ENCODE measurements at places on chromosomes 2 and 18.

- DNase-seq = no peak
These were observed 787.9 kb downstream of the CPS1 start for GRCh38 chr2:211344289-211344688.

DNA sequence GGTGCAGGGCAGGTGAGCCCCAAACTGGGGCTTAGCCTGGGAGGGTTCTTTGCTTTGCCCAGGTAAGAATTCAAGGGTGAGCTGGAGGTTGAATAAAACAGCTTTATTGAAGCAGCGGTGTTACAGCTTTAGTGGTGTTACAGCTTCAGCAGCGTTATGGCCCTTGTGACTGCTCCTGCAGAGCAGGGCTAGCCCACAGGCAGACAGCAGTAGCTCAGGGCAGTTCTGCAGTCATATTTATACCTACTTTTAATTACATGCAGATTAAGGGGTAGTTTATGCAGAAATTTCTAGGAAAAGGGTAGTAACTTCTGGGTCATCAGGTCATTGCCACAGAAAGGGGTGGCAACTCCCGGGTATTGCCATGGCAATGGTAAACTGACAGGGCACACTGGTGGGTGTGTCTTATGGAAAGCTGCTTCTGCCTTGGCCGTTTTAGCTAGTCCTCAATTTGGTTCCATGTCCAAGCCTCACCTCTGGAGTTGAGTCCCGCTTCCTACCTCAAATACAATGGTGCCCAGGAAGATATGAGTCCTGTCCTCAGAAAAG lies 78.2 kb downstream of the THNSL2 start:
- no peak for DNase-seq

DNA sequence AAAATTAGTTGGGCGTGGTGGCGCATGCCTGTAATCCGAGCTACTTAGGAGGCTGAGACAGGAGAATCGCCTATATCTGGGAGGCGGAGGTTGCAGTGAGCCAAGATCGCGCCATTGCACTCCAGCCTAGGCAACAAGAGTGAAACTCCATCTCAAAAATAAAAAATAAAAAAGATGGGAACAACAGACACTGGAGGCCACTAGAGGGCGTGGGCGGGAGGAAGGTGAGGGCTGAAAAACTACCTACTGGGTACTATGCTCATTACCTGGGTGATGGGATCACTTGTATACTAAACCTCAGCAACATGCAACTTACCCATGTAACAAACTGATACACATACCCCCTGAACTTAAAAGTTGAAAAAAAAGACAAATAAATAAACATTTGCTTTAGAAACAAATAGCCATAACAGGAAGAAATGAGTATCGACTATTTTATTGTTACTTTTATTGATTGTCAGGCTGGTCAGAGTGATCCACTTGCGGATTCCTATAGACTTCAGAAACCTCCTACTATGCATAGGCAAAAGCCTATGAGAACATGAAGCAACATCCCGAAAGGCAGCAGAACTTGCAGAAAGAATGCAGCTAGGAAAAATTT lies 61.0 kb downstream of the TMEM163 start:
- peak; percentile 25 for DNase-seq

DNA sequence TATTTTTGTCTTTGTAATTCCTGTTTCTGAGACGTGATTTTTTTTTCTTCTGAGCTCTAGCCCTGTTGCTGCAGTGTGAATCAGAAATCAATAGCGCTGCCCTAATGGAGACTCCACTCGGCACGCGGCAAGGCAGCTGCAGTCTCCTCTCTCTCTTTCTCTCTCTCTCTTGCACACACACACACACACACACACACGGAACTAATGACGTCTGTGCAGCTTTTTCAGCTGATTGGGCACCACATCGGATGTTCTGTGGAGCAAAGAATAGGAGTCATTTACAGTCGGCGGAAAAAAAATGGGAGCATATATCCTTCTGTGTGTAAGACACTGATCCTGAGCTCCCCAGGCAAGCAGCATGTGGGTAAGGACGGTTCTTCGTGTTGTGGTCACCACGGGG lies 2.0 kb upstream of the MYT1L start:
- no peak for DNase-seq

DNA sequence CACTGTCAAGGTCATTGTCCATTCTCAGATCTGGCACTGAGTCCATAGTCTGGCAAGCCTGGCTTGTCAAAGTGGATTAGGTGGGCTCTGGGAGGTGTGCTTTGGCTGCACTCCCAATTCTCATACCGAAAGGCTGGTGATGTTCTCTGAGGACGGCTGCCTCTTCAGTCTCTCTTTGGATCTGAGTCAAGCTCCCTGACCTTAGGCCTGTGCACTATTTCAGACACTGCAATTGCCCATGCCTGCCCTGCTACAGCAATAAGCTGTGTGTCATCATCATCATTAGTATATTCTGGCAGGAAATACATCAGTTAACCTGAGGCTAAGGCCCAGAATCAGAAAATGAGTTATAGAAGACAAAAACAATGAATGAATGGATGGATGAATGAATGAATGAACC lies 1.6 kb upstream of the SLC5A7 start:
- no peak for DNase-seq

DNA sequence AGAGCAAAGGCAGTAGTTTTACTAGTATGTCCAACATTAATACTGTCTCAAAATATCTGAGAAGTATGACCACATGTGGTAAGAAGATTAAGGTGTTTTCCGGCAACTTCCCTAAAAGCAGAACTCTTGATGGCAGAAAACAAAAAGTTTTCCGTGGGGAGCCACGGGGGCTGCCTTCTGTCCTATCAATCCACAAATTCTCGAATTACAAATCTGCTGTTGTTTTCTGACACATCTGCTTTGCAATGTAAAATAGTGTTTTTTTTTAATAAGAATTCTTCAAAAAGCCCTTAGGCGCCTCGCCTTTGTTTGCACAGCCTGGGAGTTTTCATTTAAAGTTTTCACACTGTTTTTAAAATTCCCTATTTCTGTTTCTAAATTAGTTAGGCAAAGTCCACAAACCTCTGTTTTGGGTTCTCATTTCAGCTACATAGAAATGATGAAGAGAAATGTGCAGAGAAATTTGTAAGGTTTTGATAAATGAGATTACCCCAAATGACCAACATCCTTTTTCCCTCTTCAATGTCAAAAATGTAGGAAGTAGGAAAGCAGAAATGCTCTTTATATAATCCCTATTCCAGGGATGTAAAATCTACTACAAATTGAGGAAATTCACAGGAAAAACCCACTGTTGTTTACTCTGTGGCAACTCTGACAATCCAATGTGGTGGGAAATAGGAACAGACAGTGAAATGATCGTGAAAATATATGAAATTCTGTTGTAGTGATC lies 385.8 kb downstream of the ZEB2 start:
- DNase-seq = no peak

GRCh38 chr2:36587101-36587500 lies 10.9 kb downstream of the FEZ2 start:
- DNase-seq = no peak

GRCh38 chr18:67216846-67217245 lies 299.7 kb downstream of the DSEL start:
- DNase-seq = no peak

DNA sequence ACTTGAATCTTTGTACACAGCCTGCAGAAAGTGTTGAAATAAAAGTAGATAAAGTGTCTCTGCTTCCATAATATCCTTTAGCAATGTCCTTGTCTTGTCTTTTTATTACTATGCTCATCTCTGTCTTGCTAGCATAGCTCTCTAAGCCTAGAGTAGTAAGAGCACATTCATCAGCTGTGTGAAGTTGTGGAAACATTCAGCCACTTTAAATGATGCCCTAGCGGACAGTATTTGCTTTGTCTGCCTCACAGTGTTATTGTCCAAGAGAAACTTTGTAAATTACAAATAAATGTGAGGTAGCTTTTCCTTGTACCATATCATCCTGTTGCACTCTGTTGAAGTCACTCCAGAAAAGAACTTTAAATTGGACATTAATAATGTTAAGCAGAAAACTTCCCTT lies 60.3 kb upstream of the TTC21B start:
- no peak for DNase-seq

DNA sequence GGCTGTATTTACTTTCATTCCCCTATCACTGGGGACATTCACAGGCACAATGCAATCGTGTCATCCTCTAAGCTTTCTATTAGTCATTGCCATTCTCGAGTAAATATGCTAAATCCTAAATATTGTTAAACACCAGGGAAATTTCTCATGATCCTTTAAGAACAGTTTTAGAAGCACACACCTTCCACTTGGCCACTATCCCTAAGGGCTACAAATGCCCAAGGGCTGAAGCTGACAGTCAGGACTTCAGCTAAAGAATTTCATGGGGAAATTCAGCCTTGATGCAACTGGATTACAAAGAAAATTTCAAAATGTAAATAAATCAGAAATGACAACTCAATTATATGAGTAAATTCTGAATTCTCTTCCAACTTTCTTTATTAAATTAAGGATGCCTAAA lies 163.1 kb upstream of the PID1 start:
- no peak for DNase-seq

DNA sequence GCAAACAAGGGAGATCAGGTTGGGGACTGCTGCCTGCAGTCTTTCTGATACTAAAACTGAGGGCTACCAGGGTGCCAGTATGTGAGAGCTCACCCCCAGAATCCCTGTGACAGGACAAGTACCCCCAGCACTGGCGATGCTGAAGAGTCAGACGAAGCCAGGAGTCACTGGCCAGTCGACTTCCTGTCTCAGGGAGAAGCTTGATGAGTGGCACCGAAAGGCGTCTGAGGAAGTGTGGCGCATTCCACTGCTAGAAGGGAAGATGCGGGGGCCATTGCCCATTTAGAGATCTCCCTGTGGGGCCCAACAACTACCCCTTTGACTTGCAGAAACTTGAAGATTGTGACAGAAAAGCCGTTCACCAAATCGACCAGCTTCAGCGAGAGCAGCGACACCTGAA lies 22.0 kb downstream of the MXD1 start:
- no peak for DNase-seq

DNA sequence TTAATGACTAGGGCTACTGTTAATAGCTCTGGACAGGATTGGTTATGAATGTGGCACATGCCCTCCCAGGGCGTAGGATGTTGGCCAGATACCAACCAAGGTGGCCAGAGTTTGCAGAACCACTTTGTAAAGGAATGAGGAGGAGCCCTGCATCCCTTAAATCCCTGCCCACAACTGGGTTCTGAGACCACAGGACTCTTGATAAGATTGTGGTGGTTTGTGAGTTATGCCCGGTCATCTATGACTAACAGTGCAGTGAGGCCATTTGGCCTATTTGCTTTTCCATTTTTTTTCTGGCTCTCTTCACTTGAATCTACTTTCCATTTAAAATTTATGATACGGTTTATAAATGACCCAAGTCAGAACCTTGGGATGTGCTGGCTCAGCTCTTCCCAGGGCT lies 294.5 kb downstream of the PRKCE start:
- DNase-seq = no peak

DNA sequence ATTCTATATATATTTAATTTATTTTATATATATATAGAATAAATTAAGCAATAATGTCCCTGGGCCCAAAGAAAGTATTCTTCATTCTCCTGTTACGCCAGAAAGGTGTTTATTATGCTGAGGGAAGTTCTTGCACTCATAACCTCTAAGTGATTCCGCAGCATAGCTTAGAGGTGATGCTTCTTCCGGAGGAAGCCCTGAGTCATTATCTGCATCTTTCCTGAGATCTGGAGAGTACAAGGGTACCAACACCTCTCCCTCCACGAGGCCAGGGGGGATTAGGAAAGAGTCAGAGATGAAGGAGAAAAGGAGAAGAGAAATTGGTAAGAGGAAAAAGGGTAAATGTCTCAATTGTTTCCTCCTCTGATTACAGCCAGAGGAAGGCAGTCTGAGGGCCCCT lies 43.1 kb upstream of the RTN4 start:
- no peak for DNase-seq

GRCh38 chr2:239203443-239204135 lies 197.2 kb downstream of the HDAC4 start:
- no peak for DNase-seq

- DNase-seq = no peak
These were observed 276.1 kb upstream of the CYP26B1 start for GRCh38 chr2:72423756-72424155.

DNA sequence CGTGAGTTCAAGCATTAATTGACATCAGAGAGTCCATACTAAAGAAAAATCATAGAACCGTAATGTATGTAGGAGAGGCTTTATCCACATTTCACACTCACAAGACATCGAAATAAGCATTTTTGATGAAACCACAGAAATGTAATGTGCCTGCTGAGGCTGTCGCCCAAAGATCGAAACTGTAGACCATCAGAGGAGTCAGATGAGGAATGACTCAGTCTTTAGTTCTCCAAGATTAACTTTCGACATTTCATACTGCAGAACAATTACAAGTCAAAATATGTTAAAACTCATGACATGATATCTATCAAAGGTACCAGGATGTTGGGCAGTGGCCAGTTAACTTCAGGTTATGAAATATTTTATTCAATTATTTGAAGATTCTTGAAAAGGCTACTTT lies 79.6 kb downstream of the RAB31 start:
- DNase-seq = no peak

GRCh38 chr2:191703079-191703725 lies 25.3 kb downstream of the NABP1 start:
- no peak for DNase-seq

GRCh38 chr18:35754464-35754863 lies 172.9 kb downstream of the GALNT1 start:
- no peak for DNase-seq

GRCh38 chr2:171316220-171316619 lies 117.6 kb downstream of the METTL8 start:
- DNase-seq = no peak

DNA sequence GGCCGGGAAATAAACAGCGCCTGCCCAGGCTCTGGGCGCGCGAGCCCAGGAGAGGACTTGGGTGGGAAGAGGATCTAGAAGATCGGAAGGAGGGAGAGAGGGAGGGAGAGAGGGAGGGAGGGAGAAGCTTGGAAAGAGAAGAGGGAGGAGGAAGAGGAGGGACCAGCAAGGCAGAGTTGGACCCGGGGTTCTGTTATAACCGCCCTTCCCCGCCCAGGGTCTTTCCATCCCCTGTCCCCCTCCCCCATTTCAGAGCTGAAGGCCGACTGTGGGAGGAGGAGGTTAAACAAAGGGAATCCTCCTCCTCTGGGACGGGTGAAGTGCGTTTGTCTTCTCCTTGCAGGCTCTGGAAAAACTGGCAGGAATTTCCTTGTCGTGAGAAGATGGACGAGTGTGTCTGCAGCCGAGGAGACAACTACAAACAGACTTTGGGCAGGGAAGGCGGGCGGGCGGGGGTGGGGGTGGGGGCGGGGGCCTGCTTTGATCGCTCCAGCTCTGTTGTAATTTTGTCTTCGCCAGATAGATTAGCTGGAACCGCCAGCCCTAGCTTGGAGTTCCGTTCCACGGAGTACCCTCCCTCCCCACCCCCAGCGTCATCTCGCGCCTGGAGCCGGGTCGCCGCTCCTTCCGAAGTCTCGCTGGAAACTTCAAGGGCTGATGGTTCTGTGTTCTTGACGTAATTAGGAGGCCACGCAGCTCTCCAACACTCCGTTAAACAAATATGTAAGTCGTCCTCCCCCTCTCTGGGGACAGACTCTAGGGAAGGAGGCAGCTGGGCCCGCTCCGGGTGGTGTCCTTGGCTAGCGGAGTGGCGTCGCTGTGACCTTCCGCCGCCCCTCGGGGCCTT lies 6.4 kb upstream of the SP9 start:
- DNase-seq = no peak

All from CD4-positive, alpha-beta T cell treated with Interleukin-15 for 4 hours (primary cell).